IMR-90 (cell line): ENCODE measurements at places on chromosomes 16 and 17.
A peak's percentile ranks its signal among the peaks of the same experiment; 100 is the strongest.

DNA sequence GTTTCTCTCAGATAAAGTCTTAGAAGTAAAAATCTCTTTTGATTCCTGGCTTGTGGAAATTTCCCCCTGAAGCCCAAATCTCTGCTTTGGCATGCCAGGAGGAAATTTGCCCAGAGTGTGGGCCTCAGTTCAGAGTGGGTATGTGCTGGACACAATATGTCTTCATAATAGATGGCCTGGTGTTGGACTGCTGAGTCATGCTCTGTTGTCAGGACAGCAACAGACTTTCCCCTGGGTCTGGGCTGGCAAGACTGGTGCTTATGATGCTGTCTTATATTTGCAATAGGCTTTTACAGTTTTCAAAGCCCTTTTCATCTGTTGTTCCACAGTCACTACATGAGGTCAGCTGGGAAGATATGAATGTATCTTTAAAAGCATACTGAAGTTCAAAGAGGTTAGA lies 57.0 kb downstream of the SHISA9 start:
- H3K36me3 ChIP-seq: no peaks in the 10 kb centered on the region
- H3K27me3 ChIP-seq: no peaks in the 10 kb centered on the region
- no peak overlapping the region for H3K4me3 ChIP-seq
- H3K27ac ChIP-seq: no peak overlapping the region
- DNase-seq: no peak

GRCh38 chr17:4162775-4163466 lies 19.9 kb downstream of the CYB5D2 start:
- H3K36me3 ChIP-seq: peaks cover 24% of the 10 kb centered on the region
- no peaks in the 10 kb centered on the region for H3K27me3 ChIP-seq
- no peak overlapping the region for H3K4me3 ChIP-seq
- H3K27ac ChIP-seq: no peak overlapping the region
- DNase-seq: peak; percentile 13
- peaks cover 17% of the 10 kb centered on the region for H3K4me1 ChIP-seq

GRCh38 chr17:6641247-6641863 lies 495 bp downstream of the TXNDC17 start:
- no peak for DNase-seq
- peak overlapping the region; percentile 81 for H3K4me3 ChIP-seq
- peaks cover 5% of the 10 kb centered on the region for H3K36me3 ChIP-seq

GRCh38 chr17:72565006-72565405 lies 444.2 kb downstream of the SOX9 start:
- no peak for DNase-seq
- no peaks in the 10 kb centered on the region for H3K27me3 ChIP-seq
- no peaks in the 10 kb centered on the region for H3K36me3 ChIP-seq
- H3K27ac ChIP-seq: no peak overlapping the region
- H3K4me1 ChIP-seq: peaks cover 9% of the 10 kb centered on the region; the same call in 1 of the 2 replicates
- H3K4me3 ChIP-seq: no peak overlapping the region

DNA sequence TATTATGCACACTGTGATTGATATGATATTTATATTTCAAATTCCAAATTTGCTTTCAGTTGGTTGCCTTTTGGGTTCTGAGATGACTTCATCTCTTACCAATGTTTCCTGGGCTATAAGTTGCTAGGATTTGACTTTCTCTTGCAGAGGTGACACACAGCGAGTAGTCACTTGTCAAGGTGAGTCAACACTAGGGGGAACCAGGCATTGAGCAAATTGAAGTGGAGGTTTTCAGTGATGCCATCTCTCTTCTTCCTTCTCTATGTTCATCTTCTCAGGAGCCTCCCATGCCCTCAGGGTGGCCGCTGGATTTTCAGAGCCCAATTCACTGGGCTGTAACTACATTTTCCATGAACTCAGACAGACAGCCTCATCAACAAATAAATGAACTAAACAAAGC lies 6.0 kb upstream of the CPD start:
- H3K4me3 ChIP-seq: no peak overlapping the region
- peak; percentile 80 for DNase-seq
- no peak overlapping the region for H3K27ac ChIP-seq
- no peaks in the 10 kb centered on the region for H3K27me3 ChIP-seq

- peaks cover 20% of the 10 kb centered on the region for H3K36me3 ChIP-seq
- no peak for DNase-seq
- H3K27me3 ChIP-seq: no peaks in the 10 kb centered on the region
- H3K27ac ChIP-seq: no peak overlapping the region
- H3K4me1 ChIP-seq: no peaks in the 10 kb centered on the region
Observed at GRCh38 chr17:7951143-7951792, 19.3 kb downstream of the CNTROB start.

DNA sequence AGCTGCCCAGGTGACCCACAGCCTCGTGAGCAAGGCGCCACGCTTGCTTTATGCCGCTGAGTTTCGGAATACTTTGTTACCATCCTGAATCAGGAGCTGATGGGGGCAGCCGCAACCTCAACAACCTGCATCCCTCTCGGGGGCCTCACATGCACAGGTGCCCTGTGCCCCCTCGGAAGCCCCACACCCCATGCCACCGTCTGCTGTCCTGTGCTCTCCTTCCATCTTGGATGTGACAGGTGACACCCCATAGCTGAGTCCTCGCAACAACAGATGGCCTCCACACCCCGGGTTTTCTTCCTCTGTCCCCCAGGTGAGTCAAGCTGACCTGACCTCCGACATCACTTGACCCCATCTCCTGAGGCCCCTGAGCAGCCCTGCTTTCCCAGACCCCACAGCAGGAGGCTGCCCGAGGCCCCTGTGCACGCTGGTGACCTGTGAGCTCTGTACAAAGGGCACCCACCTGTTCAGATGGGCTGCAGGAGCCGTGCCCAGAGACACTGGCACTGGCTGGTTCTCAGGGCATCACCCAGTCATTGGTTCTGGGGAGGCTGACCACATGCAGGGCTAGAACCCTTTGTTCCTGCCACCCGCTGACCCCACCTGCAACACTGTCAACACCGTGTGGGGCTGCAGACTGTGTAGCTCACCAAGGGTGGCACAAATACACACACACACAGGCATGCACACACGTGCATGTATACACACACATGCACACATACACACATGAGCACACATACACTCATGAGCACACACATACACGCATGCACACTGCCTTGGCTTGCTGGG lies 57.7 kb downstream of the RMI2 start:
- H3K4me3 ChIP-seq: no peak overlapping the region
- H3K36me3 ChIP-seq: no peaks in the 10 kb centered on the region
- no peak overlapping the region for H3K27ac ChIP-seq
- H3K27me3 ChIP-seq: peaks cover 4% of the 10 kb centered on the region; the same call in 1 of the 2 replicates

DNA sequence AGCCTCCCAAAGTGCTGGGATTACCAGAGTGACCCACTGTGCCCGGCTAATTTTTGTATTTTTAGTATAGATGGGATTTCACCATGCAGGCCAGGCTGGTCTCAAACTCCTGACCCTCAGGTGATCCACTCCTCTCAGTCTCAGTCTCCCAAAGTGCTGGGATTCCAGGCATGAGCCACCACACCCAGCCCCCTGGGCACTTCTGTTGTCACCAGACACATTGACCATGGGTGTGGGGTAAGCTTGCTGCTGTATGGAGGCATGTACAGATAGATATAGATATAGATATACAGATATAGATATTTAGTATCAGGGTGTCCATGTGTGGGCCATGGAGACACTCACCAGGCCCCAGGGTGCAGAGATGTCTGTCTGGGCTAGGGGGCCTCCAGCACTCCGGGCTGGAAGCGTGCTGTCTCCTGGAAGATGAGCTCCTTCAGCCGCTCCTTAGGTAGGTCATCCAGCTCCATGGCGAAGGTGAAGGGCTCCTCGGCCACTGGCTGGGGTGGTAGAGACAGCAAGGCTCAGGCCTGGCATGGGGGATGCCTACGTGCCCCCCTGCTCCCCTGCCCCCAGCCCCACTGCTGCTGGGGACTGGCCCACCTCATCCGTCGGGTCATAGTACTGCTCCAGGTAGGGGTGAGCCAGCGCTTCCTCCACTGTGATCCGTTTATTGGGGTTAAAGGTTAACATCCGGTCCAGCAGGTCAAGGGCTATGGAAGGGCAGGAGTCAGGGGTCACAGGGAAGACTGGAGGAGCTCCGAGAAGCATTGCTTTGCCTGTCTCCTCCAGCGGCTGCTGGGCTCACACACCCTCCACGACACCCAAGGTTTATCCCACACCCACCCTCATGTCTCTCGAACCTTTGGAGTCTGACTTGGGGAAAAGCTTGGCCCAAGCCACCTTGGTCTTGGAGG lies 3.2 kb upstream of the GDPD3 start:
- H3K4me3 ChIP-seq: no peak overlapping the region
- peaks cover 47% of the 10 kb centered on the region for H3K36me3 ChIP-seq
- peaks cover 3% of the 10 kb centered on the region for H3K4me1 ChIP-seq

DNA sequence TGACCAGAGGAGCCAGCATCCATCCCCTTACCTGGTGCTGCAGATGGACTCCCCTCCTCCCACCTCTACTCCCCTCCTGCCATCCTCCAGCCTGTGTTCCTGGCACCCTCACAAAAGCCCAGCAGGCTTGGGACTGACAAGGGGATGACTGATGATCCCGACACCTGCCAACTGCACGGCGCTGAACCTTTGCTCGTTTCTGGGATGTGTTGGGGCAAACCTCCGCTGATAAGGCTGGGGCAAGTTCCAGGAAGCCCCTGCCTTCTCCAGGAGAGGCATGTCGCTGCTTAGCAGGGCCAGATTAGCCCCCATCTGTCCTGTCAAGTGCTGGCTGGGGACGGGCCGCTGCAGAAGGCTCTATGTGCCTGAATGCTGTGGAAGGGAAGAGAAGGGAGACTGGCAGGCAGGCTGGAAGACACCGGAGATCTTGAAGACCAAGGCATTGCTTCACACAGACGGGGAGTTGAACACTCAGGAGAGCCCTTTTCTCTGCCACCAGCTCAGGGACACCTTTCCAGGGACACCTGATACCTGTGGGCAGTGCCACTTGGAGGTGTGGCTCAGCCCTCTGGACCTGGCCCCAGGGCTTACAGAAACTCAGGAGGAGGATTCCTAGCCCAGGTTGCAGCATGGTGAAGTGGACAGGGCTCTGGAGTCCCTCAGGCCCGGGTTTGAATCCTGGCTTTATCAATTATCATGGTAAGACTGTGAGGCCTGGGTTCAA lies 973 bp upstream of the KRT15 start:
- DNase-seq: no peak
- H3K36me3 ChIP-seq: no peaks in the 10 kb centered on the region
- no peak overlapping the region for H3K4me3 ChIP-seq
- no peaks in the 10 kb centered on the region for H3K27me3 ChIP-seq

DNA sequence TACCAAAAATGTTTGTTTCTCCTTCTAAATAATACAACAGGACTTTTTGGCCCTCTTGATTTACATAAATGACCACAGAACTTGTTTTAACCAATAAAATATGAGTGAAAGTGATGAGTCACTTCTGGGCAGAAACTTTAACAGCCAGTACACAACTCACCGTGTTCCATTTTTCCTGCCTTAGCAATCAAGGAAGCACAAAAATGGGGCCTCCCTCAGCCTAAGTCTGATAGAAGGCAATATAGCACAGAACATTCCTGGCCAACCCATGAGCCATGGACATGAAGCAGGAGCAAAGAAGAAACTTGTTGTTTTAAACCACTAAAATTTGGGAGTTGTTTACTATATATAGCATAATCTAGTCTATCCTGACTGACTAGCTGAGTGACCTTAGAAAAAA lies 61.1 kb upstream of the MTMR4 start:
- H3K36me3 ChIP-seq: no peaks in the 10 kb centered on the region
- peaks cover 4% of the 10 kb centered on the region for H3K27me3 ChIP-seq
- H3K4me1 ChIP-seq: 0 out of 2 replicates have a peak, but pooled peaks cover 2% of the 10 kb centered on the region
- peak; percentile 64 for DNase-seq

DNA sequence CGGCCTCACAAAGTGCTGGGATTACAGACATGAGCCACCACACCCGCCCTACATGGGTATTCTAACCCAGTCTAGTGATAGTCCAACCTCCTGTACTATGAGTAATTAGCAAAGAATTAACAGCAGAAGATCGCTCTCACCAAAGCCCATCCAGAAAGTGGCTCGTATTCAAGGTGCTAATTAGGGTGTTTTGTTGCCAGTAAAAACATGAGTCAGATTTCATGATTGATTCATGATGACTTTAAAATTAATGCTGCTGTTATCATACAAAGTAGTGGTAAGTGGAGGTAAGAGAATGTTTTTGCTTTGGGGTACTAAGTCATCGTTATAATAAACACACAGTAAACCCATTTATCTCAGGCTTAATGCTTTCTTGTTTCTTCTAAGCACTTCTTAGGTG lies 428.8 kb downstream of the WWOX start:
- no peaks in the 10 kb centered on the region for H3K27me3 ChIP-seq
- H3K36me3 ChIP-seq: no peaks in the 10 kb centered on the region
- H3K4me1 ChIP-seq: no peaks in the 10 kb centered on the region
- no peak overlapping the region for H3K4me3 ChIP-seq
- H3K27ac ChIP-seq: no peak overlapping the region
- no peak for DNase-seq

- H3K36me3 ChIP-seq: no peaks in the 10 kb centered on the region
- H3K4me1 ChIP-seq: no peaks in the 10 kb centered on the region
- no peak for DNase-seq
- no peak overlapping the region for H3K27ac ChIP-seq
- H3K27me3 ChIP-seq: peaks cover 69% of the 10 kb centered on the region
Observed at GRCh38 chr17:43864161-43864984, 17.4 kb downstream of the CD300LG start.

GRCh38 chr17:75783803-75784472 lies 668 bp upstream of the UNK start:
- H3K36me3 ChIP-seq: peaks cover under 1% of the 10 kb centered on the region; the same call in 1 of the 2 replicates
- H3K4me3 ChIP-seq: peak overlapping the region; percentile 36
- H3K4me1 ChIP-seq: peaks cover 16% of the 10 kb centered on the region
- H3K27ac ChIP-seq: peak overlapping the region; percentile 87
- no peak for DNase-seq

DNA sequence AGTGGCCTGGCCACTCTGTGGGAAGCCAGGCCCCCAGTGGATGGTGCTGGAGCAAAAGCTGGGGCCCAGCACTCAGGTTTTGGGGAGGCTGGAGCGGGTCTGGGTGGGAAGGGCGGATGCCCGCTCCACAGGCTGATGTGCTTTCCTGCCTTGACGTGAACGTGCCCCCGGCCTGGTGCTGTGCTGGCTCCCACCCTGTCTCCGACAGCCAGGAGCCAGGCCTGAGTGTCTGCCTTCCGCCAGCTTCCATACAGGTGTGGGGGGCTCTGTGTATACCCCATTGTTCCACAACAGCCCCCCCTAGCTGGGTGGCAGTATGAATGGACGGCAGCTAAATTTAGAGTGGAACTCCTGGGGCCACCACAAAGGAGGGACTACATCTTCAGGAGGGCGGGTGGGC lies 20.0 kb downstream of the HIC1 start:
- H3K36me3 ChIP-seq: peaks cover 21% of the 10 kb centered on the region
- DNase-seq: no peak
- no peak overlapping the region for H3K27ac ChIP-seq
- H3K4me3 ChIP-seq: no peak overlapping the region
- peaks cover 44% of the 10 kb centered on the region for H3K4me1 ChIP-seq
- H3K27me3 ChIP-seq: no peaks in the 10 kb centered on the region
